ENCODE measurements at places on chromosomes 12 and 14. TPM values are rescaled to one million over a fixed set of nuclear protein-coding genes. Genes with fewer than 3 reads are reported as not detected.

DNA sequence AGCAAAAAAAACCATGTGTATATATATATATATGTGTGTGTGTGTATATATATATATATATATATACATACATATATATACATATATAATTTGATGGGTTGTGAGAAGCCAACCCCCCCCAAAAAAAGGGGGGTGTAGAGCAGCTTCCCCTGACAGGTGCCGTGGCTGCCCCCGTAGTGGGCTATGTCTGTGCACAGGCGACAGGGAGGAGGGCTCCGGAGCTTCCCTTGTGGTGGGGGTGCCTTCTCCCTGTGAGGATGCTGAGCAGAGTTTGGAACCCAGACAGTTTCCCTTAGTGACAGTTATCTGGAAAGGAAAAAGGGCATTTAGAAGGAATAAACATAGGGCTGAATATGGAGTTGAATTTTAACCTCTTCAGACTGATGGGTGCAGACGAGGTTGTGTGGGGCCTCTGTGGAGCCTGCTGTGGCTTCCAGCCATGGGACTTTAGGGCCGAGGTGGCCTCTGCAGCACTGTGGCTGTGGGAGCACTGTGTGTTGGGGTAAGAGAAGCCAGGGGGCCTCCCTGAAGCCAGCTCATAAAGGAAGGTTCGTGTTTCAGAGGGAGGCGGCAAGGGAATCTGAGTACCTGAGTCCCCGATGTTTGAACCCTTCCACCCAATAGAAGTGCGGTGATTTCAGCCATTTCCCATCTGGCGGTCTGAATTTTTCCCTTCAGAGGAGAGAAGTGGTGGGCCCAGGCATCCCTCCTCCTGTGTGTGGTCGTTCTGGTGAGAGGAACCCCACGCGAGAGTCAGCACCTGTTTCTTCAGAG lies 19.8 kb downstream of the XRCC3 start:
- H3K27ac ChIP-seq: no peak overlapping the region
- H3K4me3 ChIP-seq: no peak overlapping the region
- H3K27me3 ChIP-seq: no peaks in the 10 kb centered on the region
- H3K4me1 ChIP-seq: peaks cover 34% of the 10 kb centered on the region
- peak; percentile 44 for DNase-seq

DNA sequence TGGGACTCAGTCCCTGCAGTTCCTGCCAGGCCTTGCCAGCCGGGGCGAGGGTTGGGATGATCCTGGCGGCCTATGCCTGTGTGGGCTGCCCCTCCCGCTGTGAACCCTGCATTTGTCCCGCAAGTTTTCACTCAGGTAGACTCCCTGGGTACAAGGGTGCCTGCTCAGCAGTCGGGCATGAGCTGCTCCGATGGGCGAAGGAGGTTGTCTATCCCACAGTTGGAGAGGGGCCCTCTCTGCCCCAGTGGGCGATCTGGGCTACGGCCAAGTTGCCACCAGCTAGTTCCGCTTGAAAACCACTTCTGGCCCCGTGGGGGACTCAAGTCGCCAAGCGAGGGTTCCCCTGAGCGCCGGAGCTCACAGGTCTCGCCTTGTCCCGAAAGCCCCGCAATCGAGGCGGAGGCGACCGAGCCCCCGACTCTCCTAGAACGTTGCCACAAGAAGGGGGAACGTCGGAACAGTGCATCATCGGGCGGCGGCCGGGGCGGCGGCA lies 365 bp upstream of the TPI1 start:
- H3K4me3 ChIP-seq: peak overlapping the region; percentile 100
- H3K4me1 ChIP-seq: peaks cover 37% of the 10 kb centered on the region
- no peak for DNase-seq
- peak overlapping the region; percentile 96 for H3K27ac ChIP-seq

Gene TTC6
- total RNA-seq: 7.9 TPM

Gene PLEKHG3
- 34.5 TPM for total RNA-seq

Gene TMEM229B
- total RNA-seq: 5.4 TPM
